Heart right ventricle (tissue), 16 donors: ENCODE measurements at places on chromosomes 2 and 18. TPM values are rescaled to one million over a fixed set of nuclear protein-coding genes. Genes with fewer than 3 reads are reported as not detected.

GRCh38 chr2:221135699-221136098 lies 436.4 kb downstream of the EPHA4 start:
- no peak for DNase-seq

Gene RAPGEF4
- 5.2 TPM for polyA plus RNA-seq

Gene PLEK
- polyA plus RNA-seq = 3.3 TPM

- DNase-seq = no peak
These were observed 5.1 kb upstream of the ASIC4 start for GRCh38 chr2:219508971-219509779.

DNA sequence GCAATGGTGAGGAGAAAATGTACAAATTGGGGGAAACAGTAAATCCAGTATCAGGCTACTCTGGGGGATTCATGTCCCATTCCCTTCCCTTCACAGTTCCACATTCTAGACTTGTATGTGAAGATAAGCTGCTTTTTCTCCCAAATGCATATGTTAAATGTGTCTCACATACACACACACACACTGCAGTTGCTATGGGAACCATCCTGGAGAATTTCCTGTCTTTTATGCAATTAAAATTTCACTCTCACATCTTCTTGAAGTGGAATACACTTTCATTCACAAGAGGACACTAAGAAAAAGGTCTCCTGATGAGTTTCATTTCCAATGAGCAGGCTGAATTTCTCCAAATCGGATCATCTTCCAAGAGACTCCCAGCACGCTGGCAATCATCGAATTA lies 366.0 kb downstream of the LRATD1 start:
- DNase-seq = no peak

DNA sequence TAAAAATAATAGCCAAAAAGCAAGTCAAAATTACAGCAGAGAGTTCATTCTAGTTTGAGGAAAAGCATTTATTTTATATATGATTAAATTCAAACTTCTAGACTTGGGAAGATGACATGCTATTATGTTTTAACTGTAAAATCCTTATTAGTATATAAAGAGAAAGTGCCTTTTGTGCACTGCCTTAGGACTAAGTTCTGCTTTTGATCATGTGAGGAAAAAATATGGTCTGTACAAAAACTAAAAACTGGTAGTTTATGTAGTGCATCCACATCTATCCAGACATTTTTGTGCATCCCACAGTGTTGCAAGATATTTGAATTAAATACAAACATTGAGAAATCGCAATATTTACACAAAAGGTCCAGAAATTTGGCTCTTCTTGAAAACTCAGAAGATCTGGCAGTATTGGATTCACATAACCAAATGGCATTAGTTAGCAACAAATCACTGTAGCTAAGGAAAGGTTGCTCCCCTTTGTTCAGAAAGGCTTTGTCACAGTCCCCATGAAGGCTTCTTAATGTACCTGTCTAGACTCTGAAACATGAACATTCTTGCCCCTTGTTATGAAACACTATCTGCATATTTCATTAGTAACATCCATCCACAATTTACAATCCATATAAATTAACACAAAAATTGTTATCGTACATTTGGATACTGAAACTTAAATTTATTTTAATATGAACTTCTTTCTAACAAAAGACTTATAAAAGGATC lies 2.2 kb downstream of the MMADHC start:
- DNase-seq = no peak

DNA sequence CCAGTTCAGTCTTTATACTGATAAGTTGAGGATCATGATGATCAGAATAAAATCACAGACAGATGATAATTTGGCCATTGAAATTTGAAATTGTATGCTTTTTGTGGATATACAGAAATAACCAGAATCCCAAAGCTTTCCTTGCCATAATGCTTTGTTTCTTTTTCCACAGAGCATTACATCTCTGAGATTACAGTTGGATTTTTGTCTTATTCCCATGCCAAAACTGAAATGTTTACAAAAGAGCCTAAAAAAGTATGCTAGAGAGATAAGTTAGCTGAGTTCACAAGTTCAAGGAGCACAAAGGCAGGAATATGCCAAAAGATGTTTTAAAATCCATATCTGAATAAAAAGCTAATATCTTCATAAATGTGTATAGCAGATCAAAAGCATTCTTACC lies 321.3 kb downstream of the PID1 start:
- no peak for DNase-seq

- peak; percentile 18 for DNase-seq
These were observed 45.9 kb upstream of the ITGA4 start for GRCh38 chr2:181411105-181411849.

- DNase-seq = no peak
These were observed 120.8 kb downstream of the NFATC1 start for GRCh38 chr18:79516441-79516931.

DNA sequence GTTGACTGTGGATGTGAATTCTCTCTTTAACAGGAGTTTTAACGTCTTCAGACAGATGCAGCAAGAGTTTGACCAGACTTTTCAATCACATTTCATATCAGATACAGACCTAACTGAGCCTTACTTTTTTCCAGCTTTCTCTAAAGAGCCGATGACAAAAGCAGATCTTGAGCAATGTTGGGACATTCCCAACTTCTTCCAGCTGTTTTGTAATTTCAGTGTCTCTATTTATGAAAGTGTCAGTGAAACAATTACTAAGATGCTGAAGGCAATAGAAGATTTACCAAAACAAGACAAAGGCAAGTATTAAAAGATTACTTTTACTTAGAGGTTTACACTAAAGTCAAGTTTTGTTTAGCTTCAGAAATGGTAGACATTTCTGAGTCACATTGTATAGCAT lies 30.2 kb upstream of the TYMS start:
- no peak for DNase-seq

Gene ABCG5
- not detected for polyA plus RNA-seq

Gene DSG4
- not detected for polyA plus RNA-seq

DNA sequence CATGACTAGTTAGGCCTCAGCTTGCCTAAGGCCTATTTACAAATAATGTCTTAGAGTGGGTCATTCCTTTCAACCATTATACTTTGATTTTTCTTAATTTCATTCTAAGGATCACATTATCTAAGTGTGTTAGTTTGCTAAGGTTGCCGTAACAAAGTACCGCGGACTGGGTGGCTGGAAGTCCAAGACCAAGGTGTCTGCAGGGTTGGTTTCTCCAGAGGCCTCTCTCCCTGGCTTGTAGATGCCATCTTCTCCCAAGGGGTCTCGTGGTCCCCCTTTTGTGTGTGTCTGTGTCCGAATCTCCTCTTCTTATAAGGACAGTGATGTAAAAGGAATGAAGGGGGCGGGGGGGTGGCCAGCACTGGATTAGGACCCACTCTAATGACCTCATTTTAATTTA lies 18.4 kb upstream of the ITM2C start:
- no peak for DNase-seq

Gene COLEC12
- 2.8 TPM for polyA plus RNA-seq

Gene EPHA4
- 12.3 TPM for polyA plus RNA-seq

GRCh38 chr2:25877431-25878360 lies 591 bp downstream of the ASXL2 start:
- peak; percentile 31 for DNase-seq

Gene SP100
- polyA plus RNA-seq = 20.3 TPM

GRCh38 chr2:83394134-83394904 lies 1064.8 kb downstream of the SUCLG1 start:
- no peak for DNase-seq

Gene KRTCAP3
- 0.23 TPM for polyA plus RNA-seq

DNA sequence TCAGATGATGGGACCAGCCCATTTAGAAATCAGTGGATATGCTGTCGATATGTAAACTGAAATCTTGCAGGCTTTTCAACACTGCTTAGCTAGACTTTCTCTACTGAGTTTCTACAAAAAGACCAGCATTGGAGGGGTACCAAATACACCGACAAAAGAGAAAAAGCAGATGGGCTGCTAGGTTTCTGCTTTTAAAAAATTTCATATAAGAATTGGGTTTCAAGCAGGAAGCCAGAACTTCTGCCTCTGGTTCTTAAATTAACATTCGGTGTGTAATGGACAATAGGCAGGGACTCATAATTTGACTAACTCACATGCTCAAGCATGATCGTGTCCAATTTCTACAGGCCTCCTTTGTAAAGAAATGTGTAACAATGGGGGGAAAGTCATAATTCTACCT lies 3.1 kb downstream of the ARL4C start:
- no peak for DNase-seq

Gene RPRM
- polyA plus RNA-seq = not detected

GRCh38 chr2:2331881-2332280 lies 806 bp upstream of the MYT1L start:
- DNase-seq = no peak

Gene FAM124B
- polyA plus RNA-seq = 0.88 TPM

- no peak for DNase-seq
These were observed 61.9 kb downstream of the ANTXR1 start for GRCh38 chr2:69074918-69075317.

GRCh38 chr18:7152440-7152839 lies 34.8 kb upstream of the LAMA1 start:
- DNase-seq = no peak

GRCh38 chr2:20423847-20424246 lies 23.0 kb upstream of the RHOB start:
- DNase-seq = no peak

Gene ZFP36L2
- polyA plus RNA-seq = 26.8 TPM

GRCh38 chr2:26462511-26463243 lies 15.2 kb downstream of the OTOF start:
- DNase-seq = no peak

Gene POTEJ
- not detected for polyA plus RNA-seq

Gene KCNJ3
- 0.15 TPM for polyA plus RNA-seq

Gene G6PC2
- polyA plus RNA-seq = not detected

GRCh38 chr2:78982638-78983330 lies 42.7 kb upstream of the REG3G start:
- DNase-seq = no peak

Gene CFAP53
- 0.09 TPM for polyA plus RNA-seq

DNA sequence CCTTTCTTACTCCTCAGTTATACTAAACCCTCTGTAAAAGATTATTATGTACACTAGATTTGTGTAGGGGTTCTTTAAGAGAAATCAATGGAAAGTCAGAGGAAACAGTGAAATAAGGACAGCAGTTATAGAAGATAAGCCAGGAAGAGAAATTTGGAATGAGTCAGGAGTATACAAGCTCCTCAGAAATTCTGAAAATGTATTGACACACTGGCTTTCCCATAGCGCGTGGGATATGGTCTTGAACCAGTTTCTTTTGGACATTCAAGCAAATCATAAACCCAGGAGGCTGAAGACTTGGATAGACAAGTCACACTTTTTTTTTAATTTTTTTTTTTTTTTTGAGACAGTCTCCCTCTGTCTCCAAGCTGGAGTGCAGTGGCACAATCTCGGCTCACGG lies 316.1 kb upstream of the MMADHC start:
- DNase-seq = no peak

GRCh38 chr2:127649684-127650040 lies 3.7 kb downstream of the GPR17 start:
- peak; percentile 76 for DNase-seq

Gene PPIG
- 15.6 TPM for polyA plus RNA-seq

GRCh38 chr2:72983500-72984161 lies 66.3 kb downstream of the EMX1 start:
- DNase-seq = no peak

DNA sequence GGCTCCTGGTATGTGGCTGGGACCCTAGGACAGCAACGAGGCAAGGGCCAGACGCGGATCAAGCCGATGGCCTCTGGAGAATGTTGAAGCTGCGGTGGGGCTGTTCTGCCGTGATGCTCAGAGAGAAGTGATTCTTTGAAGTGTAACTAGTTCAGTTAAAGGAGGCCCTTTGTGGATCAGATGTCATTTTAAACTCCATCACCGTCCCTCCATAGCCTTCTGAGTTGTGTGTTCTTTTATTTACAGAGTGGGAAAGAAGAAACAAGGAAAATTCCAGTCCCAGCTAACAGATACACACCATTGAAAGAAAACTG lies 403 bp downstream of the PNO1 start:
- DNase-seq = no peak

Gene C2orf15
- polyA plus RNA-seq = 0.03 TPM
